Psoas muscle (tissue), 8 donors: ENCODE measurements at places on chromosomes 6 and 20.
A peak's percentile ranks its signal among the peaks of the same experiment; 100 is the strongest.

- H3K36me3 ChIP-seq: peaks cover 71% of the 10 kb centered on the region
- no peak overlapping the region for H3K4me3 ChIP-seq
- peaks cover 46% of the 10 kb centered on the region for H3K4me1 ChIP-seq
- H3K27ac ChIP-seq: peak overlapping the region; percentile 33
- no peak for DNase-seq
Measured at GRCh38 chr20:10654630-10655029, 19.2 kb downstream of the JAG1 start.

DNA sequence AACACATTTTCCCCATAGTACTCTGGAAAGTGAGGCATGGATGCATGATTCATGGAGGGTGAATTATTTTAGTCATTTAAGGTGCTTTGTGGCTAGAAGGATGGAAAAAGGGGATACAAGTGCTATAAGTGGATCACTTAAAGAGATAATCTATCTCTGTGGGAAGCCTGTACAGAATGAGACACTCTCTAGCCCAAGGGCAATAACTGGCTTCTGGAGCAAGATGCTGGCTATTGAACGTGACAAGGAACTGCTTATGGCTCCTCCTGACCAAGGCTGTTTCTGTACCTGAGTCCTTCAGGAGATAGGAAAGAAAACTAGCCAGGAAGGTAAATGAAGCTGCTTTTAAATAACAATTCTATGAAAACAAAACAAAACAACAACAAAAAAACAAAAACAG lies 590.7 kb downstream of the EYS start:
- H3K4me3 ChIP-seq: no peak overlapping the region
- H3K27ac ChIP-seq: no peak overlapping the region
- H3K27me3 ChIP-seq: no peaks in the 10 kb centered on the region

GRCh38 chr20:5925551-5925950 lies 24.8 kb downstream of the TRMT6 start:
- DNase-seq: no peak
- no peaks in the 10 kb centered on the region for H3K36me3 ChIP-seq
- H3K4me3 ChIP-seq: no peak overlapping the region
- no peaks in the 10 kb centered on the region for H3K4me1 ChIP-seq

DNA sequence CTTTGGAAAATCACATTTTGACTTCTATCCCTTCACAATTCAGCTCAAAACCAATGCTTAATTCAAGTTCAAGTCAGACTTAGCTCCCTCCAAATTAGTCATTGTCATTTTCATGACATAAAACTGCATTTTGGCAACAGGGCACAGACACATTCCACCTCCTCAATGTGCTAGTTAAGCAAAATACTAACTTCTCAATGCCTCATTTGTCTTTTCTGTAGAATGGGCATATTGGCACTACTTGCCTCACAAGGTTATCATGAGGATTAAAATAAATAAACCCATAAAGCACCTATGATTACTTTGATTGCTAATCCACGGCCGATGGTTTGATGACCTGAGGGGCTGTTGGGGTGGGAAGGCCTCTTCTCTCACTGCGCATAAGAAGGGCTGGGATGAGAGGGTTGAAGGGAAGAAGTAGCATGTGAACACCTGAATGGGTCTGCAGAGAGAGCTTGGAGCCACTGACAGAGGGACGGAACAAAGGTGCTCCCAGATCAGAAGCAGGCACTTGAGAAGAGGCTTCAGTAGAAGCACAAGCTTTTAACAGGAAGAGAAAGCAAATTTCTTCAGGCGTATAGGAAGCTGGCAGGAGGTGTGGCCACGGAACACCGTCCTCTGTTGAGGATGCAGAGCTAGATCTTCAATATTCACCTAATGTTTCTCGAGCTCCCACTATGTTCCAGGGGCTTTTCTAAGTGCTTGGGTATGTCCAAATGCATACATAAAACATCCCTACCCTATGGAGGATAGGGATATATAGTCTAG lies 11.7 kb upstream of the TBC1D7 start:
- no peak for DNase-seq
- no peak overlapping the region for H3K4me3 ChIP-seq

GRCh38 chr6:21331235-21331634 lies 262.3 kb upstream of the SOX4 start:
- H3K36me3 ChIP-seq: no peaks in the 10 kb centered on the region
- H3K4me3 ChIP-seq: no peak overlapping the region
- H3K27me3 ChIP-seq: no peaks in the 10 kb centered on the region
- no peak for DNase-seq

GRCh38 chr6:90364286-90364685 lies 67.6 kb upstream of the BACH2 start:
- H3K27me3 ChIP-seq: no peaks in the 10 kb centered on the region
- H3K36me3 ChIP-seq: no peaks in the 10 kb centered on the region
- no peak overlapping the region for H3K4me3 ChIP-seq
- no peak for DNase-seq

GRCh38 chr6:4969609-4970285 lies 34.1 kb downstream of the RPP40 start:
- H3K27ac ChIP-seq: peak overlapping the region; percentile 36
- H3K4me1 ChIP-seq: peaks cover 23% of the 10 kb centered on the region
- DNase-seq: no peak
- no peaks in the 10 kb centered on the region for H3K36me3 ChIP-seq

- H3K27me3 ChIP-seq: no peaks in the 10 kb centered on the region
- no peak overlapping the region for H3K4me3 ChIP-seq
- H3K4me1 ChIP-seq: no peaks in the 10 kb centered on the region
- no peak for DNase-seq
- H3K27ac ChIP-seq: no peak overlapping the region
Measured at GRCh38 chr6:2042956-2043648, 202.3 kb downstream of the GMDS start.
